Body of pancreas (tissue), 4 donors: ENCODE measurements at places on chromosomes 11 and 22. TPM values are rescaled to one million over a fixed set of nuclear protein-coding genes. Genes with fewer than 3 reads are reported as not detected.

GGTLC3 gene
- total RNA-seq, result not detected

GGTLC2 gene
- not detected for total RNA-seq

ACRV1 gene
- not detected for total RNA-seq

PLAAT2 gene
- not detected for total RNA-seq

MOV10L1 gene
- total RNA-seq, result not detected

STK33 gene
- 7.3 TPM for total RNA-seq

DNA sequence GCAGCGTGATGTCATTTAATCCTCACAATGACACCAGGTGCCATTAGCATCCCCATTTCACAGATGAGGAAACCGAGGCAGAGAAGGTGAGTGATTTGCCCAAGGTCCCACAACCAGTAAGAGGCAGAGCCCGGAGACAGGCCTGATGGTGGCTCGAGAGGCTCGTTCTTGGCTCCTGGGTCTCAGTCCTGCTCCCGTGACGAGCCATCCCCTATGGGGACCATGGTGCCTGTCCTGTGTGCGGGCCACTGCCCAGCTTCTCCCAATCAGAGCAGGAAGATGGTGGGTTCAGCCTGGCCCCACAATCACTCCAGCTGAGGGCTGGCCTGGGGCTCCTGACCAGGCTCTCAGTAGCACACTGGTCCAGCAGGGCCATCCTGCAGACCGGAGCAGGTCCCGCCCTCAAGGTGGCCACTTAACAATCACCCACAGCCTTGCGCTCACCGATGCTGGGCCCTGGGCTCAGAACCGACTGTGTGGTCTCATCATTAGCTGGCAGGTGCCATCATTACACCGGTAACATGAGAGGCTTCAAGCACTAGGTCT is 3.6 kb downstream of the ALDH3B1 start:
- H3K27me3 ChIP-seq, result no peaks in the 10 kb centered on the region
- H3K4me1 ChIP-seq, result peaks cover 75% of the 10 kb centered on the region
- DNase-seq, result no peak

GRCh38 chr11:105298630-105299029 is 159.1 kb upstream of the CARD18 start:
- no peaks in the 10 kb centered on the region for H3K36me3 ChIP-seq
- H3K4me1 ChIP-seq, result no peaks in the 10 kb centered on the region
- H3K27me3 ChIP-seq, result no peaks in the 10 kb centered on the region

DNA sequence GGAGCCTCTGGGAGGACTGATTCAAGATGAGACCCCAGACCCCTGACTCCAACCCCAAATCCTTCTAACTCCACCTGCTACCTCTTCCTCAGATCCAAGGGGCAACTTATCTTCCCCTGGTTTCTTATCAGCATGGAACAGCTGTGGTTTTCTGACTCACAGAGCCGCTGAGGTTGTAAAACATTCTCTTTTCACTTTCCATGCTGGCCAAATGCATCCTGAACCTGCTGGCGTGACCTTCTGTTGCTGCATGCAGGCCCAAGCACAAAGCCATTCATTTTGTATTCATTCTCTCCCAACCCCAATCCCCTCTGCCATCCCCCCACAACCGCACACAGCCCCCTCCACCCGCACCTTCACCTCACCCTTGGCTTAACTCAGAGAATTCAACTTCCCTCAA is 70.3 kb downstream of the SEZ6L start:
- H3K4me3 ChIP-seq, result no peak overlapping the region
- no peaks in the 10 kb centered on the region for H3K27me3 ChIP-seq
- no peak for DNase-seq
- H3K4me1 ChIP-seq, result no peaks in the 10 kb centered on the region

- no peak overlapping the region for H3K4me3 ChIP-seq
- no peak overlapping the region for H3K27ac ChIP-seq
- H3K4me1 ChIP-seq, result no peaks in the 10 kb centered on the region
- no peak for DNase-seq
- H3K27me3 ChIP-seq, result no peaks in the 10 kb centered on the region
These were observed 60.7 kb downstream of the STK33 start for GRCh38 chr11:8533332-8533731.

GRCh38 chr22:50201191-50202129 is 649 bp downstream of the SELENOO start:
- H3K27me3 ChIP-seq, result no peaks in the 10 kb centered on the region
- peak overlapping the region; percentile 65 for H3K4me3 ChIP-seq
- peaks cover 26% of the 10 kb centered on the region for H3K4me1 ChIP-seq
- H3K36me3 ChIP-seq, result peaks cover 8% of the 10 kb centered on the region
- peak overlapping the region; percentile 37 for H3K27ac ChIP-seq

- no peak overlapping the region for H3K4me3 ChIP-seq
- H3K4me1 ChIP-seq, result peaks cover under 1% of the 10 kb centered on the region
- no peaks in the 10 kb centered on the region for H3K36me3 ChIP-seq
- no peaks in the 10 kb centered on the region for H3K27me3 ChIP-seq
- H3K27ac ChIP-seq, result no peak overlapping the region
These were observed 6.3 kb downstream of the SYT7 start for GRCh38 chr11:61574611-61575010.

GRCh38 chr22:42375982-42376381 is 56.2 kb downstream of the NFAM1 start:
- H3K27ac ChIP-seq, result peak overlapping the region; percentile 54
- DNase-seq, result no peak
- H3K4me3 ChIP-seq, result no peak overlapping the region
- H3K27me3 ChIP-seq, result no peaks in the 10 kb centered on the region

- no peak overlapping the region for H3K4me3 ChIP-seq
- H3K27me3 ChIP-seq, result no peaks in the 10 kb centered on the region
- H3K4me1 ChIP-seq, result no peaks in the 10 kb centered on the region
- no peak for DNase-seq
- H3K27ac ChIP-seq, result no peak overlapping the region
These were observed 398.6 kb downstream of the BRD1 start for GRCh38 chr22:49429066-49429465.
